ENCODE measurements at places on chromosomes 3 and 15.

GRCh38 chr3:156509189-156510174 is 45.4 kb downstream of the SSR3 start:
- no peak for DNase-seq

DNA sequence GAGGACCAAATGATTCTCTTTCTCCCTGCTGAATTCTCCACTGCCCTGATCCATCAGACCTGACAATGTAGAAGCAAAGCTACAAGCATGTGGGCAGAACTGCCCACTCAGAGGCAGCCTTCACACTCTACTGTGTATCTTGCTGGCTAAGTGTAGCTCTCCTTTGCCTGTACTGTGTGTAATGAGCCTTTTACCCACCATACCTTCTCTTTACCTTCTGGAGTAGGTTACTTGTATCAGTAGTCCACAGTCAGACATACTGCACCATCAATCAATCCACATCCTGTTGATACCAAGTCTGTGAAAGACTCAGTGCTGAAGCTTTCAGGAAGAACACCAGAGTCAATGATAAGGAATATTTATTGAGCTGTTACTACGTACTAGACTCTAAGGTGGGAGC is 440.7 kb upstream of the ARHGEF26 start:
- DNase-seq: no peak

DNA sequence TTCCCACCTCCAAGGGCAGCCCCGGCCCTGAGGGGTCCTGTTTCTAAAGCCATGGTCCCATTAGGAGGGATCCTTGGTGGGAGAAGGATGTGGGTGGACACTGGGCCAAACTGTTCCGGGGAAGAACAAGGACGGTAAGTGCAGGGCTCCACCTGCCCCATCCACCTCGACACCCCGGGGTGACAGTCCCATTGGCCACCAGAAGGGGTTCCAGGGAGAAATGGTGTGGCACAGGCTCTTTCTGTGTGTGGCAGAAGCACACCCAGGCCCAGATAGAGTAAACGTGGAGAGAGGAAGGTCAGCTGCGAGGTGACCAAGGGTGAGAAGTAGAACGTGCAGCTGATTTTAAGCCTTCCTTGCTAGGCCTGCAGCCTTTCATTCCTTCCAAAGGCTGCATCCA is 12.0 kb downstream of the TKT start:
- no peak for DNase-seq

DNA sequence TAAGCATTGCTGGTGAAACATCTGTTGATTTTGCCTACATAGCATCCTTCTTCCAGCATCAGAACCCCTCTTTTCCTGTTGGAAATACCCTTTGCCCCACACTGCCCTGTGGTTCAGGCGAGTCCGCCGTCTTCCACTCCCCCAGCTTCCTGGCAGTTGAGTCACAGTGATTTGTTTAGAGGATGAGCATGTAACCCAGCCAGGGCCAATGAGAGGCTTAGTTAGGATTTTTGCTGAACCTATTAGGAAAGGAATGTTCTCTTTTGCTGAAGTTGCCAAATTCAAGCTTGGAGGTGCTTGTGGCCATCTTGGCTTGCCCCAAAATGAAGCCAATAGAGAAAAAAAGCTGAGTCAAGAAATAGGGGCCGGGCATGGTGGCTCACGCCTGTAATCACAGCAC is 19.0 kb upstream of the MEX3B start:
- no peak for DNase-seq

DNA sequence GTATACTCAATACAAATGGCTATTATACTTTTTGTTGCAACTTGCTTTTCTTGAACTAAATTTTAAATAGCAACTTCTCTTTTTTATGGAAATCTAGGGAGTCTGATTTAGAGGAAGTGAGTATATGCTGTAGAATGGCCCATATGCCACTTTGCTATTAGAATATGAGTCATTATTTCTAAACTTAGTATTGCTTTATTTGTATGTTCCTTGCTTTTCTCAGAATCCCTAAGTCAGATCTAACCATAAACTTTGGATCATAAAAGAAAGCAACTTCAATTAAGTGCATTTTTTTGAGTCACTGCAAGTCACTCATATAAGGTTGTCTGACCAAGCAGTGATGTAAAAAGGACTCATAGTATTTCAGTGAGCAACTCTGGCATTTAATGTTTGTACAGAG is 17.5 kb upstream of the SPTSSB start:
- no peak for DNase-seq

DNA sequence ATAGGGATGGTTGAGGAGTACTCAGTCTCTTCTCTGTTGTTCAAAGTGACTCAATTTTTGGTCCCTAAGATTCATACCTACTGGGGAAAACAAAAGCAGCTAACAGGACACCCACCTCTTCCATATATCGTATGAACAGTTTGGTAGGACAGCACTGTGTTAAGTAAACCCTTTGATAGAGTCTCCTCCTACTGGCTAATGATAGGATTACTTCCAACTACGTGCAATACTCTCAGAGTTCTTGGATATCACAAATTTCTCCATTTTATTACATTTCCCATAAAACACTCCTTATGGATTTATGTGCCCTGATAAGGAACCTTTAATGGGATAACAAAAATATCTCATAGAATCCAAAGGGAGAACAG is 200.2 kb upstream of the GOLGA6L4 start:
- no peak for DNase-seq

GRCh38 chr3:193599393-193599792 is 6.4 kb downstream of the OPA1 start:
- no peak for DNase-seq

DNA sequence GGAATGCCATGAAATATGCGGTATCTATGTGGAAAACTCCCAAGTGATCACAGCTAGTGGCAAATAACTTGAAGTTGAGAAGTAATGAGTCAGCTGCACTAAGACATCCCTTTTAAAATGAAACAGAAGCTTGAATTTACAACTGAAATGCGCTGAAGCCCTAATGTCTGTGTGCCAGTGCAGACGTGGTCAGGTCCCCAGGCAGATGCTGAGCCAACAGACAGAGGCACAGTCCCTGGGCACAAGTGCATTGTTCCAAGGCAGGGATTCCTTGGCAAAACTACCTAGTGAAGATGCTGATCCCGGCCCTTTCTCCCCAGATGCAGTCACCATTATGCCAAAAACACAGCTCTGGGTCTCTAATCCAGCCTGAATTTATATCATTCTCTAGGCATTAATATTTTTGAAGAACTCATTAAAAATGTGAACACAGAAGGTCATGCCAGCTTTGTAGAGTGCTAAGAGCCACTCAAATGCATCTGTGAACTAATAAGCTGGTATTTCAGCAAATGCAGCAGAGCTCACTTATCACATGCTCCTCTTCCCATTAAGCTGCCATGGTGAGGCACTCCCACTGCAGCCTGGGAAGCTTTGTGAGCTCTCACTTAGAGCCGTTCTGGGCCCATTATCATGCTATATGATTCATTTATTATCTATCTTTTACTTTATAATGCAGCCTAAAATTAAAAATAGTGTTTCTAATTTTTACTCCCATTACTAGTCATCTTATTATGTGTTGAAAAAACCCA is 200.1 kb downstream of the GABRB3 start:
- DNase-seq: no peak

DNA sequence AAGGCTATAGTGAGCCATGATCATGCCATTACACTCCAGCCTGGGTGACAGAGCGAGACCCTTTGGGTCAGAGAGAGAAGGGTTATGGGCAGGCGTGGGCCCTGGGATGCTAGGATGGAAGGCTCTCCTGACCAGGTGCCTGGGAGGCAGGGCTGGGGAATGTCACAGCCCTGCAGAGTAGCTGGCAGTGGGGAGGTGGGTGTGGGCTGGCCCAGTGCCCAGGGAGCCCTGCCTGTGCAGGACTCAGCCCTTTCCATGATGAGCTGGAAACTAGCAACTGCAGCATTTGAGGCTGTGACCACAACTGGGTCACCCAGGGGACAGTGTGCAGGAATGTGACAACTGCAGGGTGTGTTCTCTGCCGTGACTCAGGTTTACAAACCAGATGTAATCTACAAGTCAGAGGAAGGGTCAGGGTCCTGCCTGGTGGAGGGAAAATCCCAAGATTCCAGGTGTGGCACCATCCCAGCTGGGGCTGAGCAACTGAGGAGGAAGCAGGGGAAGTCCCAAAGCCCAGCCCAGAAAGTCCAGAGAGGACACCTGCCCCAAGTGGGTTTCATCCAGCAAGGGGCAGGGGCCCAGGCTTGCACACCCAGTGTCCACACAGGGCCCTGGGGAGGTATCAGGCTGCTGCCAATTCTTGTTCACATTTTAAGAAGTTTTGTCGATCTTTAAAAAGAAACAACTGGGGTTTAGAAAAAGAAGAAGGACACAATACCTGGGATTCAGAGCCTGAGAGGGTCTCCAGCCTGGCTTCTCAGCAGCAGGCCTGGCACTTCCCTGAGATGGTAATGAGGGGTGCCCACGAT is 45.5 kb downstream of the SLC28A1 start:
- no peak for DNase-seq

DNA sequence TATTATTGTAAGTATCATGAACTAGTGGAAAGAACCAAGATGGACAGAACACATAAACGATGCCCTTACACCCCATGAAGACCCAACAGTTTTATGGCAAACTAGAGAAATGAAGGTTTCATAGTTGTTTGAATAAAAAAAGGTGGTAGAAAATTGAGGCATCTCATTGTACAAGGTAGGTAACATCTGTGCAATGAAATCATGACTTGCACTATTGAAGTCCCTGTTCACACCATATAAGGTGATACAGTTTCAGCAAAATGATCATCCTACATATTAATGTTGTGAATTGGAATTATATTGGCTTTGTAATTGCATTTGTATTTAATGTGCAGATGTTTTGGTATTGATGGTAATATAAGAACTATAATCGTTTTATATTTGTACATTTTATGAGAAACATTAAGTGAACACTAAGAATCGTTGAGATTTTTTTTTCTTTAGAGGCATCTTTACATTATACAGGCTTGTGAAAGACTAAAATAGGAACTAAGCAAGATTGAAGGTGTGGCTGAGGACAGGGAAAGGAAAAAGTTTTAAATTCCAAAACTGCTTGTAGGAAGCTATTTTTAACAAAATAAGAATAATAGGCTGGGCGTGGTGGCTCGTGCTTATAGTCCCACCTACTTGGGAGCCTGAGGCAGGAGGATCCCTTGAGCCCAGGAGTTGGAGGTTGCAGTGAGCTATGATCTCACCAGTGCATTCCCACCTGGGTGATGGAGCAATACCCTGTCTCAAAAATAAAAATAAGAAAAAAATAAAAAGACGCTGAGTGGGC is 48.5 kb downstream of the CGNL1 start:
- DNase-seq: no peak

DNA sequence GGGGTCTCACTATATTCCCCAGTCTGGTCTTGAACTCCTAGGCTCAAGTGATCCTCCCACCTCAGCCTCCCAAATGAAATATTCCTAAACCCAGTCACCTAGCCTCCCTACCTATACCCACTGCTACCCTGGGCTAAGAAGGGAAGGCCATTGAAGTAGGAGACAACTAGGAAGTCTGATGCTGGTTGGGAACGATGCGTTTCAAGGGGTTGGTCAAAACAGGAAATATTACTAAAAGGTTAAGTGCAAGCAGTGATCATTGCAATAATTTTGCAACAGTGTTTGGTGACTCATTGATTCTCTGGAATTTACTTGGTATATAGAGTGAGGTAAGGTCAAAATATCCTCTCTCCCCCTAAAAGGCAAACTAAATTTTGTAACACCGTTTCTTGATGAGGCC is 4.6 kb upstream of the UQCRC1 start:
- DNase-seq: no peak

- no peak for DNase-seq
These were observed 184.1 kb downstream of the XXYLT1 start for GRCh38 chr3:195086885-195087284.

DNA sequence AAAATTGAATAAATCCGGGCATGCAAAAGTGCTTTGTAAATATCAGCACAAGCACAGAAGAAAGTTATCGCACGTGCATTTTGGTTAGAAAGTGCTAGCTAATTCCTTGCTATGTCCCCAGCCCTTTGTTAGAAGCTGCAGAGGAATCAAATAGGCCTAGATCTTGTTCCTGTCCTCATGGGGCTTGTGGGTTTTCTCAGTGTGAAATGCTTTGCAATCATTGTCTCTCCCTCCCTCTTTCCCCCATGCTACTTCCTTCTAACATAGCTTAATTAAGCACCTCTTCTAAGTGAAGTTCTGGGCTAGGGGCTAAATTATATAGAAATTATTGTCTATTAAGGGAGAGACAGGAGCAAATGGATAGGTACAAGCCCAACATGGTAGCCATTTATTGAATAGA is 271.7 kb downstream of the RPLP1 start:
- no peak for DNase-seq

GRCh38 chr15:65963911-65964482 is 94.7 kb downstream of the RAB11A start:
- no peak for DNase-seq

Data from anterior cingulate cortex (tissue), 58 donors.